Urinary bladder (tissue), 4 donors: ENCODE measurements at places on chromosomes 11 and 22. TPM values are rescaled to one million over a fixed set of nuclear protein-coding genes. Genes with fewer than 3 reads are reported as not detected.
A peak's percentile ranks its signal among the peaks of the same experiment; 100 is the strongest.

MMP10 gene
- not detected for total RNA-seq

CATSPER1 gene
- total RNA-seq = not detected

LDLRAD3 gene
- total RNA-seq = 13.8 TPM

SAA1 gene
- total RNA-seq = not detected

OR51B2 gene
- 1.7 TPM for total RNA-seq

DDX25 gene
- 0.32 TPM for total RNA-seq

SEC14L6 gene
- 1.2 TPM for total RNA-seq

- DNase-seq = no peak
Observed at GRCh38 chr11:81573367-81573766, 1160.3 kb downstream of the FAM181B start.

GRCh38 chr11:763073-763463 is 14.2 kb downstream of the GATD1 start:
- no peak for DNase-seq

- DNase-seq = no peak
Observed at GRCh38 chr11:128502726-128503125, 84.6 kb downstream of the ETS1 start.

GRCh38 chr11:102012946-102013345 is 34.3 kb upstream of the CFAP300 start:
- DNase-seq = no peak

DNA sequence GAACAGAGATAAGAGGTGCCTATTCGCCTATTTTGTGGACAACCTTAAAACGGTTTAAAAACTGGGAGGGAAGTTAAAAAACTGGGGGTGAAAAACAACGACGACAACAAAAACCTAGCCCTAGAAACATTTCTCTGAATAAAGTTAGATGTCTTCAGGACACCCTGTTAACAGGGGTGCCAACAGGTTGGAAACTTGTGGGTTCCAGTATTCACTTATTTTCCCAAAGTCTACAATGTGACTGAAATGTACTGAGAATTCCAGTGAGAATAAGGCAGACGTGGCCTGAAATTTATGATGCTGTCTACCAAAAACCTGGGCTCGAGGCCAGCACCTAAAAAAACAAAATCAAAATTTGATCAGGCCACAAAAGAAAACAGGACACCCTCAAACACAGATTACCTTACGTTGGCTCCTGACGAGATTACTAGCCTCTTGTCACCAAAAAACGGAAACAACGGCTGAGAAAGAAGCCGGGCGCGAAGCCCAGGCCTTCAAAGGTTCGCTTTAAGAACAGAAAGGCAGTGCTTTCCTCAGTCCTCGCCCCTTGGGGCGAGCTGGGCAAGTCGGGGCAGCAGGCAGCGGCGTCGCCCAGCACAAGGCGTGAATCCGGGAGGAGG is 906 bp downstream of the CCDC90B start:
- peak; percentile 17 for DNase-seq

DNA sequence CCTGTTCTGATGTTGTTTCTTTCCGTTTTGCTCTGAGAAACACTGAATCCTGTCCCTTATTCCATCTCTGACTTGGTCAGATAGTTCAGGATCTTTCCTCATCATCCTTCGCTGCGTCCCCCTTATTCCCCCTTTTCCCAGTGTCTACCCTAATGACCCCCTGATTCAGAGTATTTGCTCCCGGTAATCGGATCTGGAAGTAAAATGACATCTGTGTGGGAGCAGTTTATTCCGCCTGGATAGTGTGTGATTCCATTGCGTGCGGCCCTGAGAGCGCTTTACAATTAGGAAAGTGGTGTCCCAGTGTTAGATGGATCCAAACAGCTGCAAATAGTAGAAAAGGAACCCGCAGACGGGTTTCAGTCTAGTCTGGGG is 606 bp downstream of the DRG1 start:
- DNase-seq = no peak

DNA sequence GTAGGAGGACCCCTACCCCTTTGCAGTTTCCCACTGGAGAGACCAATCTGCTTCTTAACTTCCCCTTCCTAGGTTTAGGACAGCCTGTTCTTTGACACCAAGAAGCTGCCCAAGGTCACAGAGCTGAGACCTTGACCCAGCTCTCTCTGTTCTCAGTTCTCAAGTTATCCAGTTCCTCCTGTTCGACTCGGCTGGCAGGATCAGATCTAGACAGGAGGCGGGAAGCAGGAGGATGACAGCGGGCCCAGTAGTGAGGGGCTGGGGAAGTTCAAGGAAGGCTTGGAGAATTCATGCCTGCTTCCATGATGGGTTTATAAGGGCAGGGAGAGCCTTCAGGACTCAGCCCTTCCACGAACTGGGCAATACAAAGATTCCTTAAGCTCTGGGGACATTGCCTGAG is 210.6 kb downstream of the DSCAML1 start:
- no peak for DNase-seq

- DNase-seq = no peak
Observed at GRCh38 chr11:59117774-59118173, 10.7 kb downstream of the FAM111B start.

DNA sequence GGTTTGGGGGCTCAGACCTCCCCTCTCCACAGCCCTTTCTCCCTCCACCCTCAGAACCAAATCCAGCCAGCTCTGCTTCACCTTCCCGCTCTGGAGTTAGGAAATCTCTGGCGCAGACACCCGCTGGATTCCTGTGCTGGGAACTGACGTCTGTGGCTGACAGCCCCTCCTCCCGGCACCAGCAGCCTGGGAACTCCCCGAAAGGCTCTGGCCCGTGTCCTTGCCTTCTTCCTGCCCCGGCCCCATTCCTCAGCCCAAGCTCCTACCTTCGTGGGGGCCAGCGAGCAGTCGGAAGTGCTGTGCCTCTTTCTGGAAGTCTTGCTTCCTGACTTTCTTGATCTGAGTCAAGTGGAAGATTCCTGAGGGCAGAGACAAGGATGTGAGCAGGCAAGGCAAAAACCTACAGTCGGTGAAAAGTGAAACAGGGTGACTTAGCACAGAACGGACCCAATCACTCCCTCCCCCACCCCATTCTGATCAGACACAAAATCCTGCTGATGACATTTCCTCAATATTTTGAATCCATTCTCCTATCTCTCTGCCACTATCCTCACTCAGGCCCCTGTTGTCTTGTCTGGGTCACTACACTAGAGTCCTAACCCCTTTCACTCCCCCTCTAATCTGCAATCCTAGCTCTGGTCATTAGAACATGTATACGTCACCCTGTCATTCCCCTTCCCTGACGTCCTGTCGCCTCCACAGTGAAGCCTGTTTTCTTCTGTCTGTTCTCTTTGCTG is 34.1 kb downstream of the CHRDL2 start:
- DNase-seq = no peak

GRCh38 chr22:37290737-37291136 is 8.4 kb downstream of the CYTH4 start:
- no peak for DNase-seq

DNA sequence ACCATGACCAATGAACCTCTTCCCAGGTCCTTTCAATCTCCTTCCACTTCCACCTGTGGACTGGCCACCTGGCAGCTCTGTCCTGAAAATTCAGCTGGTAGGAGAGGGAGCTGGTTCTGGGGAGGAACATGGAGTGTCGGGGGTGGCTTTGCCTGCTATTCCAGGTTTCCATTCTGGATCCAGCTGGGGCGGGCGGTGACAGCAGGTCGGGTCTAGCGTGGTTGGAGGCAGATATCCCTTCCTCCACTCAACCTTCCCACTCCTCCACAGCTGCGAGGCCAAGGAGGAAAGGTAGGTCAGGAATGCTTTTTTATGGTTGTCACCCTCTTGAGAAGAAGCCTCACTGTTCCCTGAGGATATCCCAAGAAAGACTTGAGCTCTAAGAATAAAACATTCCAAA is 3.3 kb downstream of the NRGN start:
- DNase-seq = no peak
